ENCODE measurements at places on chromosomes 5 and 9. TPM values are rescaled to one million over a fixed set of nuclear protein-coding genes. Genes with fewer than 3 reads are reported as not detected.

The CFAP77 gene
- polyA plus RNA-seq: not detected

The PTPN3 gene
- 0.67 TPM for polyA plus RNA-seq

The PCDHB6 gene
- 1.4 TPM for polyA plus RNA-seq

The FAM151B gene
- 1.7 TPM for polyA plus RNA-seq

The CA9 gene
- polyA plus RNA-seq: not detected

The SREK1IP1 gene
- 86.9 TPM for polyA plus RNA-seq

The PCDHGB7 gene
- polyA plus RNA-seq: not detected

The HK3 gene
- 1.5 TPM for polyA plus RNA-seq

The ADGRV1 gene
- 36.2 TPM for polyA plus RNA-seq

The SLC25A51 gene
- polyA plus RNA-seq: 10.0 TPM

The NDFIP1 gene
- polyA plus RNA-seq: 147 TPM

The PAIP2 gene
- 219 TPM for polyA plus RNA-seq

The IL5 gene
- polyA plus RNA-seq: not detected

The MYOZ3 gene
- polyA plus RNA-seq: 0.99 TPM

The PTPRD gene
- polyA plus RNA-seq: 17.0 TPM

The PAX5 gene
- polyA plus RNA-seq: not detected

The PCDHGB5 gene
- polyA plus RNA-seq: not detected

The SPAAR gene
- 0.52 TPM for polyA plus RNA-seq

The STRBP gene
- 55.2 TPM for polyA plus RNA-seq

The ANKRD34B gene
- polyA plus RNA-seq: not detected

The POMT1 gene
- polyA plus RNA-seq: 8.9 TPM

The TSSK1B gene
- polyA plus RNA-seq: not detected

The PRUNE2 gene
- polyA plus RNA-seq: 18.6 TPM

The CHSY3 gene
- 4.9 TPM for polyA plus RNA-seq

The FSTL4 gene
- polyA plus RNA-seq: 174 TPM

The TNFSF8 gene
- polyA plus RNA-seq: not detected

The PLK2 gene
- 20.5 TPM for polyA plus RNA-seq

The SLC46A2 gene
- not detected for polyA plus RNA-seq

The CCNJL gene
- 0.36 TPM for polyA plus RNA-seq

The TCF7 gene
- 0.11 TPM for polyA plus RNA-seq

The SLIT3 gene
- 11.9 TPM for polyA plus RNA-seq

The SMC2 gene
- 46.0 TPM for polyA plus RNA-seq
